ENCODE measurements at places on chromosomes 6 and 20. TPM values are rescaled to one million over a fixed set of nuclear protein-coding genes. Genes with fewer than 3 reads are reported as not detected.

PRPH2 gene
- total RNA-seq, result not detected

RBM24 gene
- not detected for total RNA-seq

TBXT gene
- total RNA-seq, result not detected

CPNE1 gene
- 249 TPM for total RNA-seq

EMILIN3 gene
- 0.05 TPM for total RNA-seq

GMNN gene
- total RNA-seq, result 76.1 TPM

LRRC1 gene
- 2.3 TPM for total RNA-seq

PARD6B gene
- total RNA-seq, result 4.9 TPM

DNAJC5 gene
- 34.3 TPM for total RNA-seq

PPIL4 gene
- total RNA-seq, result 22.6 TPM

FRS3 gene
- total RNA-seq, result 4.8 TPM

FRK gene
- 0.02 TPM for total RNA-seq

TREML2 gene
- total RNA-seq, result 7.1 TPM

FNDC1 gene
- total RNA-seq, result not detected

OPRM1 gene
- total RNA-seq, result not detected

LGSN gene
- not detected for total RNA-seq

FLRT3 gene
- not detected for total RNA-seq

GUCA1A gene
- not detected for total RNA-seq

GRIK2 gene
- total RNA-seq, result not detected

PHACTR1 gene
- 0.07 TPM for total RNA-seq

TUBB2A gene
- 1.7 TPM for total RNA-seq

SGK2 gene
- 0.27 TPM for total RNA-seq

CCDC170 gene
- total RNA-seq, result not detected

GNAS-AS1 gene
- total RNA-seq, result 1.9 TPM

RIPPLY2 gene
- not detected for total RNA-seq

MRPL2 gene
- total RNA-seq, result 93.9 TPM
